Effector memory CD4-positive, alpha-beta T cell (primary cell): ENCODE measurements at places on chromosomes 4 and X.

GRCh38 chr4:28973587-28974350 lies 1746.4 kb upstream of the PCDH7 start:
- no peak for DNase-seq

DNA sequence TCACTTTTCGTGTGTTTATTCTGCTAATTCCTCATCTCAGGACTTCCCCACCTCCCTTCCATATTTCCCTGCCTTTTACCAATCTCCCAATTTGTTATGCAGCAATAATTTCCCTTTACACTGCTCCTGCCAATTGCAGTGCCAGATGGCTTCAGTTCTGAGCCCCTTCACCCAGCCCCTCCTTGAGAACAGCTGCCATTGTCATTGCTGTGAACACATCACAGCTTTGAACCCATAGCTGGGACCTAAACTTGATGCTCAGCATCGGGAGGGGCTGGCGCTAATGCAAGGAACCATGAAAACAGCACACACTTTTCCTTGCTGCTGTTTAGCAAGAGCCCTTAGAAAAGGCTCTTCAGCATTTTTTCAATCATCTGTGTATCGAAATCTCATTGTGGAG lies 104.9 kb downstream of the ALPK1 start:
- DNase-seq, result no peak

GRCh38 chrX:118497180-118497818 lies 1.7 kb downstream of the DOCK11 start:
- DNase-seq, result no peak

GRCh38 chr4:134544303-134544770 lies 342.7 kb upstream of the PABPC4L start:
- no peak for DNase-seq

DNA sequence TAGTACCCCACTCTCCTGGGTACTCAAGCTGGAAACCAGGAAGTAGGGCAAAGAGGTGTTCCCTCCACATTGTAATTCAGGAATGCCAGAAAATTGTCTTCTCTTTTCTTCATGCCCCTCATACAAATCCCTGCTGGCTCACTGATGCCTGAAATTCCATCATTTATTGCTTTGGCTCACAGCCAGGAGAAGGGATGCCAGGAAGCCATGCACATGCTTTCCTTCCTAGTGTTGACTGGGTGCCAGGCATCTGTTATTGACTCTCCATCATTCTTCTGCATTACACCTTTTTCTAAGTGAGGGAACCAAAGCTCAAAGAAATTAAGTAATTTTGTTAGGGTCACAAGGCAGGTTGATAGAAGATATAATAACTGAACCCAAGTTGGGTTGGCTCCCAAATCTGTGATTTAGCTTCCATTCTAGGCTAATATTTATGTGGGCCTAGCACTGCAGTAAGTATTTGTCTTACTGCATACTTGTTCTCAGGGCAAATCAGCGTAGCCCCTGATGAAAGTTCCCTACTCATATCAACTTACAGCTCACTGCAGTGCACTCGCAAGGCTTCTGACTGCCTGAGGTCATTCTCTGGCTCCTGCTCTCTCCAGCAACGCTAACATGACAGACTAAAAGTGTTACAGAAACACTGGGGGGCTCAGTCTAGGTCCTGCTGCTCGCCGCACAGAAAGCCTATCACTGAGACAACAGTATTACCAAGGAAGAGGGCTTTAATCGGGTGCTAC lies 89.0 kb downstream of the TRAPPC11 start:
- DNase-seq, result no peak

GRCh38 chrX:48696909-48697727 lies 584 bp downstream of the SUV39H1 start:
- peak; percentile 15 for DNase-seq

DNA sequence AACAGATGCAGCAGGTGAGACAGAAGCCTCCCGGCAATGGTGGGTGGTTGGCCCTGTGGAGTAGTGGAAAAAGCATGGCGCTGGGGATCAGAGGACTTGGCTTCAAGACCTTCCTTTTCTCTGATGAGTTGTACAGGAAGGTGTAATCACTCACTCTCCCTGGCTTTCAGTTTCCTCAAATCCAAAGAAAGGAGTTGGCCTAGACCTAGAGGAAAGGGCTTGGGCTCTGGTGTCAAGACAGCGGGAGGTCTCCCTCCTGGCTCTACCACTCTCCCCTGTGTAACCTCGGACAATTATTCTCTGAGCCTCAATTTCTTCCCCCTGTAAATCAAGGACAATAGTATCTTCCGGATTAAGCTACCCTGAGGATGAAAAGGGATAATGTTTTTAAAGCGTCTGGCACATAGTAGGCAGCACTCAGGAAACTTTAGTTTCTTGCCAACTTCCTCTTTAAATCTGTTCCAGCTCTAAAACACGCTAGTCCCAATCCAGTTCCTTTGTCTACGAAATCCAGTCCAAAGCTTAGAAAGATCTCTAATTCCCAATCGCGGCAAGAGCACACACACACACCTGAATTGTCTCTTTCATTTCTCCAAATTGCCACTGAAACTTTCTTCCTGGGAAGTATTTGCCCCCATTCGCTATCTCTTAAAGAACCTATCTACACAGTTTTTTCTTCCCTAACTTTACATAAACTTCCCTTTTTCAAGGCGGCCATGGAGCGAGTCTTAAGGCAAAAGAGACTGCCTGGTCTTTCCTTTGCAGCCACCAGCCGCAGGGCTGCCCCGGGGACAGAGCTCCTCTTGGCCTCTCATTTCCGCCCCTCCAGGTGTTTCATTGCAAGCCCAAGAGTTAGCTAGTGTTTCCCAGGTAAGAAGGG lies 29.9 kb upstream of the GPC4 start:
- DNase-seq, result no peak

- DNase-seq, result no peak
Observed at GRCh38 chr4:122781486-122781885, 45.1 kb upstream of the FGF2 start.

DNA sequence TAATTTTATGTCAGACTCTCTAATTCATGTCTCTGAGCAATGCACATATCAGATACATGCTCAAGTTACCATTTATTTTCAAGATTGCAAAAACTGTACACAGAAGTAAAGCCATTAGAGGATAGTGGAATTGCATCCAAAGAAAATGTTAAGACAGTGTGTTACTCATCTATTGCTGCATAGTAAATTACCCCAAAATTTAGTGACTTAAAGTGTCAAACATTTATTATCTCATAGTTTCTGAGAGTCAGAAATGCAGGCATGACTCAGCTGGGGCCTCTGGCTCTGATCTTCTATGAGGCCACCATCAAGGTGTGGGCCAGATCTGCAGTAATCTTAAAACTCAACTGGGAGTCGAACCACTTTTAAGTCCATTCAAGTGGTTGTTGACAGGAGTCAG lies 275.2 kb downstream of the QDPR start:
- no peak for DNase-seq

GRCh38 chr4:15729910-15730533 lies 27.2 kb downstream of the BST1 start:
- DNase-seq, result peak; percentile 5
